Activated T-cell treated with anti-CD3 and anti-CD28 coated beads, Interleukin-2, amount 50 U/mL, for 72 hours (primary cell): ENCODE measurements at places on chromosomes 4 and X. TPM values are rescaled to one million over a fixed set of nuclear protein-coding genes. Genes with fewer than 3 reads are reported as not detected.

DNA sequence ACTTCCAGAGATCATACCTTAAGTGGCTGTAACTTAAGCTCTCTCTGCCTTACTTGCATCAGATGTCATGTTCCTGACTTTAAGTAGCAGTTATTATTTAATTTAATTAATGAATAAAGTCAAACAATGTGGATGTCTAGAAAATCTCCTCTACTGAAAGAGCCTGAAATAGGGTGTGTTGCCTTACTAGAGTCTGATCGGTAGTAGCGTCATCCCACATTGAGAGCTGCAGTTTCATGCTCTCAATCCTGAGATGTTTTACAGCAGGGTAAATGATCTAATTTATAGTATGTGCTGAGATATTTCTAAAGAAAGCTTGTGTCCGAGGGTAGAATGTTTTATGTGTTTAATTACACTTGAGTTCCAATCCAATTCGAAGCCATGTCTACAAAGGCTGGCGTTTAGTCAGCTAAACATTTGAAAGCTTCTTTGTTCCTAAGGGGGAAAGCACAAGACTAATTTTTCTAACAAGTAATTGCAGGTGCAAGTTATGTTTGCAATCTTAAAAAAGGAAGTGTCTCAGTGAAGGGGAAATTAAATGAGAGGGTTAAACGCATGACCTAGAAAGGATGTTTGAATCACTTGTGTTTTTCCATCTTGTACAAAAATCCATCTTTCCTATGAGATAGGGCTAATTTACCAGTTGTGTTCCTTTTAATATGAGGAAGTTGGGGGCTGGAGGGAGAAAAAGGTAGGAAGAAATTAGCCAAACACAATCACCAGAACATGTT is 391.0 kb upstream of the MAGEB2 start:
- DNase-seq, result no peak

DNA sequence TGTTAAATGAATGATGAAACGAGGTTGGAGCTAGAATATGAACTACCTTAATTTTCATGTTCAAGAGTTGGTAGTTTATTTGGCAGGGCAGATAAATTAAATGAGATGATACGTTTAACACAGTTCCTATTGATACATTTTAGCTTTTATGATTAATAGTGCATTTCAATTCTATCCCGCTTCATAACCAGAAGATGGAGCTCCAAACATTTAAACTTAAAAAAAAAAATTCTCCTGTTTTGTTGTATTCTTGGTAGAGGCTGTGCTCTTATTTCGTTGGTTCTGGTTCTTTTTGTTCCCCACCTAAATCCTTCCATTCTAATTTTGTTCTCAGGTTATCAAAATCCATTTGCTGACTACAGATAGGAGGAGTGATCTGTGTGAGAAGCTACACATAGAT is 71.8 kb upstream of the PTPN13 start:
- DNase-seq, result no peak

DNA sequence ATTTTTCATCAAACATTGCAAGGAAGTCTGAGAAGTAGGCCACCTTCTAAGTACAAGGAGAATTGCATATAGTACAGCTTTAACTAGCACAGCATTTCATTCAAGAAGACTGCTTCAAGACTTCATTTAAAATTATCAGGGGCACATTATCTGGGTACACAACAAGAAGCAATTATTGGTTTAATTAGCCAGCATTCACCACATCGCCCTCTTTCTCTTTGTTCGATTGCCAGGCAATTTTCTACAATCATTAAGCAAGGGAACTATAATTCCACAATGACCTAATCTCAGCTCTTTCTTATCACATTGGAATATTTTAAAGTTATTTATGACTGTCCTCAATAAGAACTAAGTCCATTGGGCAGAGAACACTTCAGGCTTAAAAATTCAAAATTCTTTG is 1347.1 kb upstream of the PABPC4L start:
- no peak for DNase-seq

DNA sequence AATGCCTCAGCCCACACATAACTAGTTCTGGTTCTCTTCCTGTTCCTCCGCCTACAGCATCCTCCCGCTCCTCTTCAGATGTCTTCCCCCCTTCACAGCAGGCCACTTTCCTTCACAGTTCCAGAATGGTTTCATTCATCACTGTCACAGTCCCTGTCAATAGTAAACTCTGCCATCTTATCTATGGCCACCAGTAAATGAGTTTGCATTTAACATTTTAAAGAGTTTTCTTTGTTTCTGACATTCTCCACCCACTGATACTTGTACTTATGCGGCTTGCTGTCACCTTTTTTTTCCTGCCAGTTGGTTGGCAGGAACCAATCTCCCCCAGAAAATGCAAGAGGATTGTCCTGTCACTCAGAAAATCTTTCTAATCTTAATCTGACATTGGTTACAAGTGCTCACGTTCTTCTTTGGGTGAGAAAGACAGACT is 114.1 kb downstream of the GLUD2 start:
- DNase-seq, result no peak

DNA sequence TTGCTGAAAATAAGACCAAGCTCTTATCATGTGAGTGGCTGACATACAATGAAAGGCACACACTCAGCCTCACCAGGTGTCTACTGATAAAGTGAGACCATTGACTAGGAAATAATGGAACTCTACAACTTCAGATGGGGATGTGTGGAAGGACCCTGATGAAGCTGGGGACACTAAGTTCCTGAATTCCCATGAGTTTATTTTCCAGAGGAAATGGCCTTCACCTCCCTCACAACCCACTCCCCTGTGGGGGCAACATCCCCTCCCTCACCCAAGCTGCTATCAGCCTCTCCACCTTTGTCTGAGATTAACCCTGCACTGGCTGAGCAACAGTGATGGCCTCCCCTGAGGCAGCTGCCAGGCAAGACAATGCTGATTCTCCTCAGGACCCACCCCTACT is 55.2 kb upstream of the SMARCAD1 start:
- DNase-seq, result no peak

- DNase-seq, result no peak
These were observed 177.0 kb downstream of the CAMK2D start for GRCh38 chr4:113584407-113585150.

DNA sequence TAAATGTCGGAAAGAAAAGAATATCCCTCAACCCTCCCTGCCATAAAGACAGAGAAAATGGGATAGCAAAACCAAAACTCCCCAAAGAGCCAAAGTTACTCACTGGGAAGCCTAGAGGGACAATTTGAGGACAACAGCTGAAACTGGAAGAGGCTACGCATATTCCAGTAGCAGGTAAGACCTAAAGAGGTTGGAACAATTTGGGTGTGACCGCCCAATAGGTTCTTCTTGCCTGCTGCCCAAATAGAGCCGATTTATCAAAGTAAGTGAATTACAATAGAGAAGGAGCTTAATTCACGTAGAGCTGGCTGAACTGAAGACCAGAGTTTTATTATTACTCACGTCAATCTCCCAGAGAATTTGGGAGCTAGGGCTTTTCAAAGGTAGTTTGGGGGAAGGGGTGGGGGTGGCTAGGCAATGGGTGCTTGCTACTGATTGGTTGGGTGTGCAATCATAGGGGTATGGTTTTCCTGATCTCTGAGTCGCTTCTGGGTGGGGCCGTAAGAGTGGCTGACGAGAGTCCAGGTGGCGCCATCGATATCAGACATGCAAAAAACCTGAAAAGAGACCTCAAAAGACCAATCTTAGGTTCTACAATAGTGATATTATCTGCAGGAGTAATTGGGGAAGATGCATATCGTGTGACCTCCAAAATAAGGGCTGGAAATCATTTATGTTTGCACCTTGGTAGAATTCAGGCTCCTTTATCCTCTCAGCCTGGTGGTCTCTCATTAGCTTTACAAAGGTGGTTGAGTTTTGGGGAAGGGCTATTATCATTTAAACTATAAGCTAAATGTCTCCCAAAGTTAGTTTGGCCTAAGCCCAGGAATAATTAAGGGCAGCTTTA is 39.0 kb upstream of the SLC7A3 start:
- DNase-seq, result no peak

GRCh38 chrX:47523713-47524166 is 37.3 kb upstream of the ARAF start:
- DNase-seq, result no peak

GRCh38 chr4:25098964-25099891 is 61.0 kb downstream of the SEPSECS start:
- DNase-seq, result no peak

- no peak for DNase-seq
These were observed 167.3 kb downstream of the PJA1 start for GRCh38 chrX:68997911-68998310.

GRCh38 chr4:180437601-180438000 is 1805.6 kb upstream of the TENM3 start:
- DNase-seq, result no peak

- peak; percentile 52 for DNase-seq
These were observed 35.9 kb downstream of the ANKRD17 start for GRCh38 chr4:73222466-73223257.

DNA sequence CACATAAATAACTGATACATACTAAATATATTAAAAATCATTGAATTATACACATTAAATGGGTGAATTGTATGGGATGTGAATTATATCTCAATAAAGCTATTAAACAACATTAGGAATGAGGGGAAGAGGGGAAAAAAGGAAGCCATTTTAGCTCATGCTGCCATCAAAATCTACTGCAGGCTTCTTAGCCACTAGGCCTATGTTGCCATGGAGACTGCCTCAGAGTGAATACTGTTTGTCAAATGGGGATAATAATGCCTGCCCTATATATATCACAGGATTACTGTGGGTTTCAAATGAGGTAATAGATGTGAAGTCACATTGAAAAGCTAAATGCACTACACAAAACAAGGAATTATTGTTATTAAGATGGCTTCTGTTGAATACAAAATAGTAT is 21.2 kb downstream of the TMEM255A start:
- no peak for DNase-seq

- no peak for DNase-seq
These were observed 5.8 kb downstream of the PTTG2 start for GRCh38 chr4:37966044-37966443.

- DNase-seq, result no peak
These were observed 271.9 kb downstream of the MID1IP1 start for GRCh38 chrX:39073131-39073530.

DNA sequence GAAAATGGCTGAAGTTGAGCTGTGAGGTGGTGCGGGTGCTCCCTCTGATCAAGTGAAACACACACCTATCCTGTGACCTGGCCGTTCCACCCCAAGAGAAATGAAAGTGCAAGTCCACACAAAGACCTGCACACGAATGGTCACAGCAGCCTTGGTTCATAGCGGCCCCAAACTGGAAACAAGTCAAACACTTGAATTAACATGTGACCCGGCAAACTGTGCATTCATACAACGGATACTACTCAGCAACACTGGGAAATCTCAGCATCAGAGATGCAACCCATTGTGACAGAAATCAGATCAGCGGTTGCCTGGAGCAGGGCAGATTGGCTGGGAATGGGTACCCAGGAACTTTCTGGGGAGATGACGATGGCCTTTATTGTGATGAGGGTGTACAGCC is 7.6 kb downstream of the G6PD start:
- DNase-seq, result no peak

GRCh38 chrX:132795181-132795580 is 163.2 kb downstream of the HS6ST2 start:
- no peak for DNase-seq

DNA sequence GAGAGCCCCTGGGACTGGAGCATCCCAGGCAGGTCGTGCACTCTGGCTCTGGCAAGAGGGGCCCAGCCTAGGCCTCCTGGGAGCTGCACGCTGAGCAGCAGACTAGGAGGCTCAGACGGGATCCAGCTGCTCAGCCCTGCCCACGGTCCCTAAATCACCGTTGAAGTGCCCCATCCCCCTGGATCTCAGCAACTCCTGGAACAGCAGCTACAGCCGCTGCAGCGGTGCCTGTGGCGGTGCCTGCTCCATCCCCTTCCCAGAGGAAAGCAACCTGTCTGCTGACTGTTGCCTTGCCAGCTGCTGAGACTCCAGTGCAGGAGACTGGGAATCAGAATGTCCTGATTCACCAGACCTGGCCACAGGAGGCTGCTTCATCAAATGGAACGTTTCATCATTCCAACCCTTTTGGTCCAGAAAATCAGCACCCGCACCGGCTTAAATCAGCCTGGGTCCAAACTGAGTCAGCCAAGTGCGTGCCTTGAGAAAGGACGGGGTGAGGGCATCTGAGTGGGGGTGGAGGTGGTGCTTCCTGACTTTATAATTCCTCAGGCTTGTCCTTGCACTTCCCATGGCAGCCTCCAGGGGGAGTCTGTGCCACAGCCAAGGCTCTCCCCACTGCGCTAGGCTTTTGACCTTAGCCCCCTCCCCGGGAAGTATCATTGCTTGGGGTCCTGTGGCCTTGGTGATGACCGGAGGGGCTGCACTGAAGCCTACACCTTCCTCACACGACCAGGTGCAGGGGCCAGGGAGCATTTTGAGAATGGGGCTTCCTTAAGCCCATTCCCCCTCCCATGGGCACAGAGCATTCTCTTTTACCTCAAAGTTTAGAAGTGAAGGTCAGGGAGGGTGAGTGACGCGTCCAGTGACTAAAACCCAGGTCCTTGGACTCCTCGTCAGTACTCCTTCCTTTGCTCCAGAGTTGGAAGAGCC is 6.5 kb downstream of the ZNF185 start:
- peak; percentile 43 for DNase-seq

DNA sequence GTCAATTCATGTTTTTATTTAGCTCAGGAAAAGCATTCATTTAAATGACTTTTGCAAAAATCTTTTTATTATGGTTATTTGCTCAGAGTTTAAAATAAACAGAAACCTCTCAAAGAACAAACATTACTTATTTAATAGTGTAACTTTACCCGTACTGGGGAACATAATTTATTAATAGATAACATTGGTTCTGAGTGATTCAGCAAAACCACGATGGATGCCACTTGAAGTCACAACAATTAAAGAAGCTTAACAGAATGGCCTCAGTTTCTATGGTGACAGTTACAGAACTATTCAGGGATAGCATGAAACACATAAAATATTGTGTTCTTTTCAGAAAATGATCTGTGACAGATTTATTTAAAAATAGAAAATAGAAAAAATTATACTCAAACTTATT is 368.7 kb downstream of the CCSER1 start:
- DNase-seq, result no peak

The IGFBP7 gene
- not detected for total RNA-seq

The CFI gene
- total RNA-seq, result 0.81 TPM

The CLNK gene
- total RNA-seq, result 0.05 TPM

The CT47B1 gene
- total RNA-seq, result not detected

The C4orf50 gene
- 0.14 TPM for total RNA-seq

The SPIN2A gene
- 0.72 TPM for total RNA-seq

The GSX2 gene
- total RNA-seq, result not detected

The ARR3 gene
- not detected for total RNA-seq

The NHS gene
- 6.6 TPM for total RNA-seq
